Neural crest cell (in vitro differentiated cells): ENCODE measurements at places on chromosomes 3 and 15.

DNA sequence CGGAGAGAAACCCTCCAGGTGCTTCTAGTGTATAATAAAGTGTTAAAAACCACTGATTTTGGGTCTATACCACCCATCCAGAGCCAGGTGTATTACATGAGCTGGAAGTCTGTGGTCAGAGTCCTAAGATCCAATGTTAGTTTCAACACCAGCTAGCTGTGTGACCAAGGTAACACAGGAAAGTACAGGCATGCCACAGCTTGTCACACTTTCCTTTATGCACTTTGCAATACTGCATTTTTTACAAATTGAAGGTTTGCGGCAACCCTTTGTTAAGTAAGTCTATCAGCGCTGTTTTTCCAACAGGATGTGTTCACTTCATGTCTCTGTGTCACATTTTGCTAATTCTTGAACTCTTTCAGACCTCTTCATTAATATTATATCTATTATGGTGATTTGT, 201.3 kb upstream of the PRICKLE2 start:
- no peak for DNase-seq

- DNase-seq, result peak; percentile 70
Measured at GRCh38 chr3:13141991-13142412, 68.8 kb upstream of the IQSEC1 start.

DNA sequence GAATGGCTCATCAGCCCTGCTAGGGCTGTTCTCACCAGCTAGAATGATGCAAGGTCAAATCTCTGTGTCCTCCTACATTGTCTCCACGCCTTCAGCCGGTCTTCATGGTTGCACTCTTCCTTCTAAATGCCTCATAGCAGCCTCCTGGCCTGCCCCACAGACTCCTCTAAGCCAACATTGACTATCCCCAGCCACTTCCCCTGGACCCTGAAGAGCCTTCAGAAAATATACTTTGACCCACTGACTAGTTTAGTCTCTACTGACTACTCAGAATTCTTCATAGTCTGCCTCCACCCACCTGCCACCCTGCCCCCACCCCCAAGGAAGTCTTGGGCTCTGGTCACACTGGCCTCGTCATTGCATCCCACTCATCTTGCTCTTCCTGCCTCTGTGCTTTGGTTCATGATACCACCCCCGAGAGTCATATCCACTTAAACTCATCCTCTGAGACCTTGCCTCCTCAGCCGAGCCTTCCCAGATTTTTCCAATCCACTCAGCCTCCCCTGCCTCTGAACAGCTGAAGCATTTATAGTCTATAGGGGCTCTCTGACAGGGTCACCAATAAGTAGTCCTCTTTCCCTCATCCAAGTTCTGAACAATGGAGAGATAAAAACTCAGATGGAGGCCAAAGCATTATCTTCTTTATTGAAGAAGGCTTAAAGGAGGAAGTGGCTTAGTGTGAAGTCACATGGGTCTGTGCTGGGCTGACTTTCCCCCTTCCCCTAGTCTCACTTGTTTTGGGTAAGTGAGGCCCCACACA, 9.5 kb upstream of the DOCK3 start:
- no peak for DNase-seq

DNA sequence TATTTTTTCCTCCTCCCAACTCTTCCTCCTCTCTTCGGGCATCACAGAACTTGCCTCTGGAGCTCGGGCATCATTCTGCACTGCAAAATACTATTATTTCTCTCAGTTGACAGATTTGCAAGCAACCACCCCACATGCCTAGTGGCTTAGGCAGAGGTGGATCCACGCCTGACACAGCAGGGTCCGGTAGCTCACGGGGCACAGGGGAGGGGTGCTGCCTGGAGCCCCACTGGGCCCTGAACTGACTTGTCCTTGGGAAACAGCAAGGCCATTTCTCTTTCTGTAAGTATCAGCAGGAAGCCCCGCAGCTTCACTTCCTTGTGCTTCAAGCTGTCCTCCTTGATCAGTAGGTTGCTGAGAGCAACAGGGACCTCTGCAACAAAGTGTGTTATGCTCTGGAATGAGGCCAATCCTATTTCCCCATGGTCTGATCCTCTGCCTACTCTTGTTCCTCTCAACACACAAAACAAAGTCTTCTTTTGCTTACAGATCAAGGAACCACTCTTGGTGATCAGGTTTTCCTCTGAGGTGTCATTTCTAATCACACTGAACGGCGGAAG, 69.1 kb downstream of the FAM174B start:
- no peak for DNase-seq

DNA sequence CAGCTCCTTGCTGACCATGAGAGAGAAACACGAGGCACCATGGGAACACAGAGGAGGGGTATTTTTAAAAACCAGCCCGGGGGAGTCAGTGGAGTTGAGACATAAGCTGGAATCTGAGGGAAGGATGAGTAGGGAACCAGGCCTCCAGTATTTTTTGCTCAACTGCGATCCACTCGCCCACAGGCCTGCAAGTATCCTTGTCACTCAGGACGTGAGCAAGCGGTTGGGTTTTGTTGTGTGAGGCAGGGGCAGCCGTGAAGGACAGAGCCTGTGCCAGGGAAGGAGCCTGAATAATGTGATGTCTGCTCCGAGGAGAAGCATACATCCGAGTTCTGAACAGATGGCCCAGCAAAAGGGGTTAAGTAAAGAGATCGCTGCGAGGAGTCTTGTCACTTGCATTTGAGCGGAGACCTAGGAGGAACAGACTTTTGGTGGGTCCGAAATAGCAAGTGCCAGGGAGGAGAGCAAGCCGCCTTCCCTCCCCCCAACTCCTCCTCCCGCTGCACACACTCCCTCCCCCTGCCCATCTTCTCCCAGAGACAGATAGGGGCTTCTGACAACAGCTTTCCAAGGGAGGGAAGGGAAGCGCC, 20.4 kb upstream of the NTRK3 start:
- no peak for DNase-seq

DNA sequence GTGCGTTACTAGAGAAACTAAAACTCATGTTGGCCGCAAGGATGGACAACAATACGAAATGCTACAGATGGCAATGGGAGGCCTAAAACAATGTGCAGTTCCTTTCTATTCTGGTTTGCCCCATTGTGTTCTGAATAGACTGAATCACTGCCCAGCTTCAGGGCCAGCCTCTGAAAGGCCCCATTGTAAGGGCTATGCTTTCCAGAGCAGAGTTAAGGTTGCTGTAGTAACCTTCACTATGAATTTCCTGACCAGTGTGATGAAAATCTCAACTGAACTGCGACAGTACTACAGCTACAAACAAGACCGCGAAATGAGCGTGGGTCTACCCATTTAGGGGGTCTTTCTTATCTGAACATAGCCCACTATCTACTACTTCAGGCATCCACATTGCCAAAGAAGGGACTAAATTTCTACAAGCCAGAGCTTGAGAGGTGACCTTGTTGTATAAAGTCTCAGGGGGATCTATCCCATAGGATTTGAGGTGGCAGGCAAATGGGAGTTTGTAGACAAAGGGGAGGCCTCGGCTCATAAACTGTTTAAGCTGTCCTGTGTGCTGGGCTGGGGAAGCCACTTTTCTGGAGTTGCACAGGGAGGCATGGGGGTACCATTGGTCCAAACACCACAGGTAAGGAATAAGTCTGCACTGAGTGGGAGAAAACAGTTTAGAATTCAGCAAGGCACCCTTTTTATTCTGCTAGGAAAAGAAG, 80.1 kb downstream of the MYO1E start:
- peak; percentile 18 for DNase-seq

DNA sequence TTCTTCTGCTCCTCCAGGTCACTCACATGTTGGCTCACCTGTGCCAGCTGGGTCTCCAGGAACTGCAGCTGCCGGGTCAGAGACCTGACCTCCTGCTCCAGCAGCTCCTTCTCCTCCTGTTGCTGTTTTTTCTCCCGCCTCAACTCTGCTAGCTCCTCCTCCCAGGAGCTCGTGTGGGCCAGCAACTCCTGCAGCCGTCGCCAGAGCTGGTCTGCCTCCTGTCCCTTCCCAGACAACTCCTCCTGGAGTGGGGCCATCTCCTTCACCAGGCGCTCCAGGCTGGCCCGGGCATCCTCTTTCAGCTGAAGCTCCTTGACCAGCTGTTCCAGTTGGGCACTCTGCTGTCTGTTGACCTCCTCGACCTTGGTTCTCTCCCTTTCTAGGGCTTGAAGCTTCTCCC, 24.5 kb downstream of the CXCR6 start:
- DNase-seq, result no peak

- no peak for DNase-seq
Measured at GRCh38 chr3:46632792-46633191, 20.5 kb downstream of the FAM240A start.

DNA sequence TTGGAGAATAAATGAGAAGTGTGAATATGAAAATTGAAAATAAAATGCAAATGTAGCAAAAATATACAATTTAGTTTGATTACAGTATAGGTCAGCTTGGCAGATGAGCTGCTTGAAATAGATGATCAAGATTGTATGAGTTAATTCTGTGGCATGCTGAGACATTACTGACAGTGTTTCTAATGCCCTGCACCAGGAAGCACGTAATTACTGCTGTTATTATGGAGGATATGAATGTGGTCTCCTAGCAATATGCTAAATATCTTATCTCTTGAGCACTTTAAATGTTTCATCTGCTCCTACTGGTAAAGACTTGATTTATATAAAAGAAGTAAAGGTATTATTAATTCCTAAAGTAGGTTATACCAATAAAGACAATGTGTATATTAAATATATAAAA, 1015.5 kb downstream of the PLOD2 start:
- no peak for DNase-seq

GRCh38 chr15:44661576-44661975, 1.9 kb downstream of the SPG11 start:
- DNase-seq, result no peak

GRCh38 chr15:59594493-59594942, 17.1 kb upstream of the GCNT3 start:
- no peak for DNase-seq

GRCh38 chr3:192122832-192123594, 604.3 kb downstream of the FGF12 start:
- no peak for DNase-seq

DNA sequence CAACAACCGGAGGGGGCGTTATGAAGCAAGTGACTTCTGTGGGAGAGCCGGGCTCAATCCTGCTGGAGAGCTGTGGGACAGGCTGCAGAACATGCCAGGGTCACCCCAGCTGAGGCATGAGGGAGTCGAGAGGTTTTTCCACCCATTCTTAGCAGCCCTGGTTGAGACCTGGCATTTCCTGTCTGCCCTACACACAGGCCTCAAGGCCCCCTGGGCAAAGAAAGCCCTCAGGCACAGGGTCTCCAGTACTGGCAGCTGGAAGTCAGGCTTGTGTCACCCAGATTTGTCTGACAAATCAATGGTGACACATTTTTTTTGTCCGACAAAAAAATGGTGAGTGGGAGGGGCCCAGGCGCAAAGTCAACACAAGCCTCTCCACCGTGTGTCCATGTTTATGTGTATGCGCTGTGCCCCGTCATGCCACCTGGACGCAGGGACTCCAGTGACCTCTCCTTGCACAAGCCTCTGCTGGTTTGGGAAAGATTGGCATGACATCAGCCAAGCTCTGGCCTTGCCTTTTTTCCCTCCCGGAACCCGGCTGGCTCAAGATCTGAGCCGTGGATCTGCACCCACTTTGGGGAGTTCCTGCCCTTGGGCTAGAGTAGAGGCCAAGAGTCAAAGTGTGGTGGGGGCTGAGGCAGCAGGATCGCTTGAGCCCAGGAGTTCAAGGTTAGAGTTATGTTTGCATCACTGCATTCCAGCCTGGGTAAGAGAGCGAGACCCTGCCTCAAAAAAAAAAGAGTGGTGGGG, 20.8 kb upstream of the ALAS1 start:
- DNase-seq, result no peak

DNA sequence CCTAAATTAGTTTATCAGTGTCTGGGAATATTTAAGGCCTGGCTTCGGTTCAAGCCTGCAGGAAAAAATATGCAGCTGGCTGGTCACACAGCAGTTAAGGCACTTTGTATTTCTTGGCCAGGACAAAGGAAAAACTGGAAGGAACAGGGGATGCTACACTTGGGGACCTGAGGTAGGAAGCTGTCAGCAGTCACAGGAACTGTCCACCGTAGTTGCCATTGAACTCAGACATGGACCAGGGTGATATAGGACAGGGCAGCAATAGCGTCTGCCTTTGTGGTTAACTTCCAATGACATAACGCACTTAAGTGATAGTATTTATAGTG, 49.1 kb downstream of the NR1D2 start:
- DNase-seq, result no peak

- DNase-seq, result no peak
Measured at GRCh38 chr3:170368921-170369320, 11.4 kb downstream of the SKIL start.

DNA sequence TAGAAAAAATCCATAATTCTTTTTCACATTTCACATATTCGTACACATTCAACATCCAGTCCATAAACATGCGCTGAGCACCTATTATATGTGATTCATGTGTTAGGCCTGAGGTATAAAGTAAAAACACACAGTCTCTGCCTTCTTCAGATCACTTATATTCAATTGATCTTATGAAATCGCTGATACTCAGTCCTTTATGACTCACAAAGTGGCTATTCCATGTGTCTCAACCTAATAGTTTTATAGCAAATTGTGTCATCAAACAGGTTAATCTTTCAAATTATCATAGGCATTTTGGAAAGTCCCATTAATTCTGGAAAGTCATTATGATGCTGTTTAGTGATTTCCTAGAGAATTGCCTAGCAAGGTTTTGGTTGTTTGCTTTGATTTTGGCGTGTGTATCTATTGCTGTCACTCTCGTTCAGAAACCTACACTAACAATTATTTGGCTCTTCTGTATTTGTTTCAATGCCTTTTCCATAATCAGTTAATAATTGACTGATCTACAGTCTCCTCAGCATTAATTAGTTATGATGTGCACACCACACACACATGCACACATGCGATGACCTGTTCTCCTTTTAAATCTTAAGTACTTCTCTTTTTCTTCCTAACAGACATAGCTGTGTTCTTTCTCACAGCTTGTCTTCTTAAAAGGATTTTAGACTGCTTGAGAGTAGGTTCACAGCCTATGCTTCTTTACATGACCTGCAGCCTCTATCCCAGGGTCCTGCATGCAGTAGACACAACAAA, 353.1 kb downstream of the MECOM start:
- DNase-seq, result no peak

- no peak for DNase-seq
Measured at GRCh38 chr3:187642861-187643260, 27.3 kb downstream of the SST start.

GRCh38 chr3:112769286-112769978, 77.2 kb downstream of the CD200R1L start:
- no peak for DNase-seq

- DNase-seq, result no peak
Measured at GRCh38 chr3:194872669-194872977, 186.9 kb downstream of the FAM43A start.
